Activated T-helper 9 cell treated with anti-CD3 and anti-CD28 coated beads, Interleukin-2, amount 50 U/mL, for 16 hours (primary cell): ENCODE measurements at places on chromosomes 6 and 20.

DNA sequence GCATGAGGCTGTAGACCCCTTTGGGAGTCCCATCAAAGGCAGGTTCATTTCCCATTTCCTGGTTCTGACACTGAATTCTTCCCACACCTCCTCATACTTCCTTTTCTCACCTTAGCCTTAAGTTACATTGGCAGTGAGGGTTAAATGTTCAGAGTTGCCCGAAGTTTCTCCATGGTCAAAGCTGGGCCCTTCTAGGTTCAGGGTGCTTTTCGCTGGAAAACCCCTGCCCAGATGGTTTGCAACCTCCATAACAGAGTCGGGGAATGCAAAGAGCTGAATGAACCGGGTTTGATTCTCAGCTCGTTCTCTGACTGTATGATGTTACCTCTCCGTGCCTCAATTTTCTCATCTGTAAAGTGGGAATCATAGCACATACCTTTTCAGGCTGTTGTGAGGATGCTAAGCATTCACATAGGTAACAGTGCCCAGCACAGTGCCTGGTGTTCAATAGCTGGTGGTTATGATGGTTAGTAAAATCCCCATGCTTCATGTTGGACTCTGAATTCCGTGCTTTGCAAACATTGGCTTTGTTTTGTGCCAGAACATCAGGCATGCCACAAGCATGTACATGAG, 149.8 kb downstream of the NFATC2 start:
- DNase-seq = no peak

- peak; percentile 27 for DNase-seq
These were observed 45.1 kb upstream of the NEDD9 start for GRCh38 chr6:11277275-11278206.

DNA sequence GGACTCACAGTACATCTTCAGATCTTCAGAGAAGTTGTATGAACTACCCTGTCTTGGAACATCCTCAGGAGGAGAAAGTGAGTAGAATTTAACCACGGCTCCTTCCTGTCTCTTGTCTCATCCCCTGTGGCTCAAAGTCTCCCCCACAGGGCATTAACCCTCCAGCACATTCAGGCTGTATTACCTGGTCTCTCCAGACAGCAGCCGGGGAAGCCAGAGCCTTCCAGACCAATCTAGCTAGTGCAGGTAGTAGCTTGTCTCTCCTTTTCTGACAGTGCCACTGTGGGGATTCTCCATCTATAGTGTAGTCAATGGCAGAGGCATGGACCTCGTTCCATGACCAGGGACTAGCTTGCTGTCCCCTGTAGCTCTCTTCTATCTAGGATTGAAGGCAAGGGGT, 16.9 kb upstream of the ELMO2 start:
- DNase-seq = no peak

- DNase-seq = no peak
These were observed 16.3 kb downstream of the OVOL2 start for GRCh38 chr20:18041462-18041861.

- no peak for DNase-seq
These were observed 267.1 kb upstream of the JAG1 start for GRCh38 chr20:10940941-10941340.

GRCh38 chr6:5606546-5606945, 345.2 kb downstream of the FARS2 start:
- DNase-seq = no peak

DNA sequence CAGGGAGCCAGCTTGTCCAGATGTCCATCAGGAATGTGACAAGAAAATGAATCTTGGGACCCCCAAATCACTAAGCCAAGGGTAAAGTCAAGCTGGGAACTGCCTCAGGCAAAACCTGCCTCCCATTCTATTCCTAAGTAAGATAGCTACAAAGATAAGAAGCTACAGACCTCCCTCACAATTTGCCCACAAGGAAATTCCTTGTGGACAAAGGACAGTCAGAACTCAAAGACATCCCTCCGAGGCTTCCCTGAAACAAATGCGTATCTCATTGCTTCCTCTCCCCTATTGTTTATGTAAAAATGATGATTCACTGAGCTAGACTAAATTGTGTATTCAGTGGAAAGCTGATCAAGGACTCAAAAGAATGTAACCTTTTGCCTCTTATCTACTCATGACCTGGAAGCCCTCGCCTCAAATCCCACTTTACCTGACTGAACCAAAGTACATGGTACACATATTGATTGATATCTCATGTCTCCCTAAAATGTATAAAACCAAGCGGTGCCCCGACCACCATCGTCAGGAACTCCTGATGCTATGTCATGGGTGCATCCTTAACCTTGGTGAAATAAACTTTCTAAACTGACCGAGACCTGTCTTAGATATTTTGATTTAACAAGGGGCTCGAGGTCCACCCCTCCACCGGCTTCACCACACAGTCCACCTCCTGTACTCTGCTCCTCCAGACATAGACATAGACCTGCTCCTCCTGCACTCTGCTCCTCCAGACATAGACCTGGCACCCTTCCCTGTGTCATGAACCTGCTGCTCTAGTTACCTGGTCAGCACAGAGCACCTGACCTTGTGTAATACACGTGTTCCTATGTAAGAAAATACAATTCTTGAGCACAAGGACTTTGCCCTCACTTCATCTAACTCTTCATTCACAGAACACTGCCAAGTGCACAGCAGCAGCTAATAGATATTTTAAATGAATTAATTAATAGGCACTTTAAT, 81.4 kb downstream of the WDR27 start:
- DNase-seq = no peak

GRCh38 chr6:37130704-37131103, 39.2 kb upstream of the PIM1 start:
- no peak for DNase-seq

- DNase-seq = no peak
These were observed 8.6 kb upstream of the COMMD7 start for GRCh38 chr20:32751702-32752457.

DNA sequence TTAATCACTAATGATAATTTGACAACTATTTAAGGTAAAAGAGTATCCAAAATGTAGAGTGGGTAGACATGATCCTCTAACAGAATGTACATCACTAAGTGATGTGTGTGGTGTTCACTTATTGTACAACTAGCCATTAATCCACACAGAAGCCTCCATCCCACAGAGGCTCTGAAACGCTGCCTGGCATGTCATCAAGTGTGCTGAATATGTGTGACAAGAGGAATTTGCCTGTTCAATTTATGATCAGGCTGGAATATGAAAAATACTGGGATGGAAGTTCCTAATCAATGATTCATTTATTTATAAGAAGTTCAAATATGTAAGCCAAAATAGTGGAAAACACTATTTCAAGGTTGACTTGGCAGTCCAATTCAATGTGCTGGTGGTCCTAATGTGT, 72.4 kb downstream of the BACH2 start:
- no peak for DNase-seq

GRCh38 chr6:36724514-36725390, 27.1 kb downstream of the RAB44 start:
- DNase-seq = peak; percentile 11

DNA sequence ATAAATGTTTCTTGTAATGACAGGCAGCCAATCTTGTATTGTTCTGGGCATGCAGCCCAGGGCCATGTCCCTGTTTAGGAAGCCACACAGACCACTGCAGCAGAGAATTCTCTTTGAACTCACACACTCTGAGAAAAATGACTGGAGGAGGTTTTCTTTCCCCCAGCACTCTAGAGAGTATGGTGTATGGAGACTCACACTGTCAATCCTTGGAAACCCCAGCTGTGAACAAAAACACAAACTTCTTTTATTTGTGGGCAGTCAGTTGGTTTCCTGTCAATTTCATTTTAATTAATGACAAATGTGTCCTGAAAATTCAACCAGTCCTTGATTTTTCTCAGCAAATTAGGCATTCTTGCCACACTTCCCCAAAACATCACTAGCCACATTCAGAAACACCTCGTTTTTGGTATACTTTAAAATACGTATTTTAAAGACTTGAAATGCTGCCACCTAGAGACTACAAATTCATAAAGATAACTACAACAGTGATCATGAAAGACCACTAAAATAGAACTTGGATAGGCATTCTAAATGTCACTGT, 52.9 kb upstream of the UFL1 start:
- DNase-seq = no peak

DNA sequence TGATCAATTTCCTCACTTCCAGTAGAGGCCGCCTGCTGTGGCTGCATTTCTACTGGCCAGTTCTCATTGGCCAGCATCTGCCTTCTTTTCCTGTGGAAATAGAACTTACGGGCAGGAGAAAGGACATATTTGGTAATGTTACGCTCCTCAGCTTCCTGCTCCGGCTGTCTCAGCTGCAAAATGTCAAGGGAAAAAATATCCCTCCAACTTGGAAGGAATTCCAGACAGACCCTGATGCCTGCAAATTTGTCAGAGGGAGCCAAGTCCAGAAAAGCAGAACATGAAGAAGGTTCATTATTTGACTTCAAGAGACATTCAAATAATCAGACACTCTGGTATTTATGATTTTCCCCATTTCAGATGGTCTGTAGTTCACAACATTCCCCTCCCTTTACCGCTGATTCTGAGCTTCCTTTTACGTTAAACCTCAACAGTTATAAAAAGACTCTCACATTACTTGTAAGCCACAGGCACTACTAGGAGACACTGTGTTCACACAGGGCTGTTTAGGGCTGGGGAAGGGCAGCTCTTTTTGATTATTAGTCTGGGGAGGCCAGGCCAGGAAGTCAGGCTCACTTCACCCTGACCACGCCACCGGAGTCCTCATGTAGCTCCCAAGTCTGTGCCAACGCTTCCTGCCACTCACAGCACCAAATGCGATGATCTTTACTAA, 179.6 kb upstream of the CCN2 start:
- DNase-seq = no peak

DNA sequence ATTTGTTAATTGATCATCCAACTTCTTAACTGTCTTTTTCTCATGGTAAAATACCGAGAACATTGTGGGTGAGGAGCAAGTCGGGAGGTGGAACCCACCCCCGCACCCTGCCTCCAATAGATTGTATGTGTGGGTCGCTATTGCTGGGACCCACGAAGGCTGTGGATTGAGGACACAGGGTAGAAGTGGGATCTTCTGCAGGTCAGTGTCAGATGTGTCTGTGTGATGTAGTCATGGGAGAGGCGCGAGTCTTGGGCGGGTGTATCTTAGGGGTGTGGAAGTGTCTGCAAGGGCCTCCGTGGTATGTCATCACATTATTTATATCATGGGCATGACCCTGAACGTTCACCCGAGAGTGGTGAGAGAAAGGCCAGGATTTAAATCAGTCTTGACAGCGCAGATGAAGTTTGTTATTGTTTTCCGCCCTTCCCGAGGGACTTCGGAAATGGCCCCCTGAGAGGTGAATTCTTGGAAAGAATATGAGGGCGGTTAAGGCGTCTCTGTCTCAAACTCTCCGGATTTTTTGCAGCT, 472 bp upstream of the PAQR8 start:
- DNase-seq = peak; percentile 3
